ENCODE measurements at places on chromosomes 1 and 21.

DNA sequence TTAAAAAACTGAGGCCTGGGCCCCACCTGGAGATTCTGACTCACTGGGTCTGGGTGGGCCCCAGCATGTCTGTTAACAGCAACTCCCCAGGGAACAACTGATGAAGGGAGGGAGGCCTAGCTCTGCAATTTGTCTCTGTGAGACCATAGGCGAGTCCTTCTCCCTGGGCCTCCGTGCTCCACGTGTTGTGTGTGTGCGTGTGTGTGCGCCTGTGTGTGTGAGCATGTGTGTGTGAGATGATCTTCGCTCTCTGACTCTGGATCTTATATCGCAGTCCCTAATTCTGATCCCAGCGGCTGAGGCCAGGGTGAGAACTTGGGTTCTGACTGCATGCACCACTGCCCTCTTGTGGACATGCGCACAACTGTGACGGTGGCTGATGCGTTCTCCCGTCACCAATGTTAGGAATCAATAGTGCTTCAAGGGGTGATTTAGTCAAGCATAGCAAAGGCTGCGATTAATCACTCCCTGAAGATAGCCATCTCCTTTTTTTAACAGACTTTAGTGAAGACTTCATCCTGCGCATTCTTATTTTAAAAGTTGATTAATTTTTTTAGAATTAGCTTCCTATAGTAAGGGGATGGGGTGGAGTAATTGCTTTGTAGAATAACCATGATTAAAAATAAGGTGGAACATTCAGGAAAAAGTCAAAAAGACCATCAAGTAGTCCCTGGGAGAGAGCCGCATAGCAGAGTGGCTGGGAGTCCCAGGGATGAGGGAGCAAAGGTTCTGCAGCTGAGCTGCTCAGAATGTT lies 62.4 kb upstream of the USP24 start:
- DNase-seq, result peak; percentile 34

GRCh38 chr1:156852418-156852874 lies 6.5 kb downstream of the INSRR start:
- DNase-seq, result no peak

GRCh38 chr21:33155422-33155821 lies 74.3 kb upstream of the IFNAR2 start:
- DNase-seq, result no peak

GRCh38 chr1:152024223-152024622 lies 12.6 kb downstream of the S100A11 start:
- no peak for DNase-seq

DNA sequence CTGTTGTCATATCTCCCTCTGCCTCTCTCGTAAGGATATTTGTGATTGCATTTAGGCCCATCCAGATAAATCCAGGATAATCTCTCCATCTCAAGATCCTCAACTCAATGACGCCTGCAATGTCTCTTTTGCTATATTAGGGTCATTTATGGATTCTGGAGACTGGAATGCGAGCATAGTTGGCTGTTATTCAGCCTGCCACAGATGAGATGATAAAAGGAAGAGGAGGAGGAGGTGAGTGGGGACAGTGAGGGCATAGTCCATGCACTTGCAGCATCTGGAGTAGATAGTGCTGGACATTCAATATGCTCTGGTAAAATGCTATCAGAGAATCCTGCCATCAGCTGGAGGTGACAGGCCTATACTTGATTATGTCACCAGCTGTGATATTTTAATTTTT lies 131.6 kb upstream of the CACNA1E start:
- DNase-seq, result no peak

DNA sequence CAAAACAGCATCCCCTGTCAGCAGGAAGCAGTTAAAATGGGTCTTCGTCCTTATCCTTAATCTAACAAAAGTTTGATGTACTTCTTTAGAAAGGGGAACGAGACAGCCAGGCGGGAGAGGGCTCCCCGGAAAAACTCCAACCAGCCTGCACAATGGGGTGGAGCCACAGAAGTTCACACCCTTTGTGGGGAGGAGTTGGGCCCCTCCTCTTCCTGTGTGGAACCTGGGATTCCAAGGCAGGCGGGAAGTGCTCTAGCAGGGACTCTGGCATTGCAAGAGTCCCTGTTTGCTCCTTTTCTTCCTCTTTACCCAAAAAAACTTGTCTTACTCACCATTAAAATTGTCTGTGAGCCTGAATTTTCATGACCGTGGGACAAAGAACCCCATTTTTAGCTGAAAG lies 47.7 kb downstream of the FCRL5 start:
- DNase-seq, result no peak

GRCh38 chr21:22711636-22712035 lies 1713.4 kb downstream of the NCAM2 start:
- DNase-seq, result no peak

- DNase-seq, result no peak
Observed at GRCh38 chr1:109791495-109792043, 27.8 kb upstream of the EPS8L3 start.

DNA sequence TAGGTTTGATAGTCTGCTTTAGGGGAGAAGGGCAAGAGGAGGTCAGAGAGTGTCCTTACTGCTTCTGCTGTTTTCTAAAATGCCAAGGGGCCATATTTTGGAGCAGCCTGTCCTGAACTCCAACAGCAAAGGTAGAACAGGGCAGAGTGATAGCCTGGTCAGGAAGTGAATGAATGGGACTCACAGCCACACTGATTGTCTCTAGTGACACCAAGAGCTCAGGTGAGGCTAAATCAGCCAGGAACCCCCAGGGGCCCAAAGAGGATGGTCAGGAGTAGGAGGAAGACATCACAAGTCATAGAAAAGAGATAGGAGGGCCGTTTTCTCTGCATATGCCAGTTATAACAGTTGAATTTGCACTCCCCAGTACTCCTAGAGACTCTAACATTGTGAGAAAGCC lies 97.4 kb upstream of the DUSP10 start:
- DNase-seq, result no peak

- DNase-seq, result no peak
Observed at GRCh38 chr1:113244112-113244820, 146.0 kb upstream of the MAGI3 start.

Data from activated naive CD4-positive, alpha-beta T cell (primary cell).